Ovary (tissue), 10 donors: ENCODE measurements at places on chromosomes 6 and 20. TPM values are rescaled to one million over a fixed set of nuclear protein-coding genes. Genes with fewer than 3 reads are reported as not detected.
A peak's percentile ranks its signal among the peaks of the same experiment; 100 is the strongest.

PCK1 gene
- 5.5 TPM for total RNA-seq

MPC1 gene
- total RNA-seq: 36.2 TPM

STMND1 gene
- total RNA-seq: not detected

GPLD1 gene
- total RNA-seq: 2.6 TPM

FILIP1 gene
- total RNA-seq: 1.1 TPM

HLA-C gene
- total RNA-seq: 283 TPM

FAM83C gene
- not detected for total RNA-seq

LAMA4 gene
- 29.7 TPM for total RNA-seq

DNA sequence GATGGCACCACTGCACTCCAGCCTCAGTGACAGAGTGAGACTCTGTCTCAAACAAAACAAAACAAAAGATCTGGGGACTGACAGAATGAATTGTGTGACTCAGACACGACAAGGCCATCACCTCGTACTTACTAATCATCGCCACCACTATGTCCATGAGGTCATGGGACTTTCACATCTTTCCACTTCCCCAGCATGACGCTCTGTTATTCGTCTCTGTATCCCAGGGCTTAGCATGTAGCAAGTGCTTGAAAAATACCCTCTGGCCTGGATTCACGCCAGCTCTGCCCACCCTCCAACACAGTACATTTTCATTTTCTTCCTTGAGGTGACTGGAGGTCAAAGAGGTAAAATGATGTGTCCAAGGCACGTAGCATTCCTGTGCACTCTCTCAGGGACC, 27.8 kb downstream of the FGD2 start:
- DNase-seq: no peak

GRCh38 chr6:42009844-42010184, 40.5 kb upstream of the TAF8 start:
- no peak for DNase-seq

DNA sequence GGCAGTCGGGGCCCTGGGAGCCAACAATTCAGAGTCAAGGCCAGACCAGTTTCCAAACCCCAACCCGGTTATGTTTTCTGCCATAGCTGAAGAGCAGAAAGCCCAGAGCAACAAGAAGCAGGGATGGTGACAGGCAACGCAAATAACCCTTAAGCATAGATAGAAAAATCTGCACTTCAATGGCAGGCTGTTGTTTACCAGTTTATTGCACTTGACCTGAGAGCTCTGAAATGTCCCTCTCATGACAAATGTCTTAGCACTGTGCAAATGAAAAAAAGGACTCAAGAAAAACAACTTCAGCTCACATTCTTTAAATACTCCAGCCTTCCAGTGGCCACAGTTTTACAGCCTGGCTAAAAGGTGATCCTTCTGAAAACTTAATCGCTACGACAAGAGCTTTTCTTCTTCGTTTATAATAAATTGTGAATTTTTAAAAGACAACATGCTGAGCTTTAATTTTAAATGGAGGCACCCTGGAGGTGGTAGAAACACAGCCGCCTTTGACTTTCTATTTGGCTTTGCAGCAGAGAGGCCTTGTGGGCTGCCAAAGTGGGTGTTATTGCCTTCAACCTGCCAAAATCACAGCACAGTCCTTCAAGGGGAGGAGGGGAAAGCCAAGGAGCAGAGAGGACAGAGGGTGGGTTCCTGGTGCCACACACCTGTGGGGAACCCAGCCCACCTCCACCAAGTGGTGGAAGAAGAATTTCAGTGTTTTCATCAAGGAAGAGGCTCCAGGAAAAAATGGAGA, 289.5 kb upstream of the CDYL start:
- DNase-seq: no peak

DNA sequence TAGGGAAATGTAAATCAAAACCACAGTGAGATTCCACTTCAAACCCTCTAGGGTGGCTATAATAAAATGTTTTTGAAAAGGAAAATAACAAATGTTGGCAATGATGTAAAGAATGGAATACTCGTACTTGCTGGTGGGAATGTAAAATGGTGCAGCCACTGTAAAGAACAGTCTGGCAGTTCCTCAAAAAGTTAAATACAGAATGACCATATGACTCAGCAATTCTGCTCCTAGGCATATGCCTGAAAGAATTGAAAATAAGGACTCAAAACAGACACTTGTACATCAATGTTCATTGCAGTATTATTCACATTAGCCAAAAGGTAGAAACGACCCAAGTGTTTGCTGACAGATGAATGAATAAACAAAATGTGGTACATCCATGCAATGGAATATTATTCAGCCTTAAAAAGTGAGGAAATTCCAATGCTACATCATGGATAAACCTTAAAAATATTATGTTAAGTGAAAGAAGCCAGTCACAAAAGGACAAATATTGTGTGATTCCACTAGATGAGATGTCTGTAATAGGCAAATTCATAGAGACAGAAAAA, 10.2 kb upstream of the RNF114 start:
- DNase-seq: no peak

- no peak for DNase-seq
Observed at GRCh38 chr6:28825732-28826293, 98.0 kb downstream of the TRIM27 start.

DNA sequence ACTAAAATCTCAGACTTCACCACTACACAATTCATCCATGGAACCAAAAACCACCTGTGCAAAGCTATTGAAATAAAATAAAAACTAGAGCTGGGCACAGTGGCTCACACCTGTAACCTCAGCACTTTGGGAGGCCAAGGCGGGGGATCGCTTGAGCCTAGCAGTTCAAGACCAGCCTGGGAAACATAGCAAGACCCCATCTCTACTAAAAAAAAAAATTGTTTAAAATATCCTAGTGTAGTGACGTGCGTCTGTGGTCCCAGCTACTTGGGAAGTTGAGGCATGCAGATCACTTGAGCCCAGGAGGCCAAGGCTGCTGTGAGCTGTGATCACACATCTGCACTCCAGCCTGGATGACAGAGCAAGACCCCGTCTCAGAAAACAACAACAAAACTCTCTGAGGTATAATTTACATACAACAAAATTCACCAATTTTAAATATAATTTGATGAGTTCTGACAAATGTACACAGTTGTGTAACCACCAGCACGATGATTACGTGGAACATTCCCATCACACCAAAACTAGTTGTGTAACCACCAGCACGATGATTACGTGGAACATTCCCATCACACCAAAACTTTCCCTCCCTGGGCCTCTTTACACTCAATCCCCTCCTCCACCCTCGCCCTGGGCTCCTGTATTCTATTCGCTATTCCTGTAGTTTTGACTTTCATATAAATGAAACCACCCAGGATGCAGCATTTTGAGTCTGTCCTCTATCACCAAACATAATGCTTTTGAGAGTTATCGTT, 107.5 kb downstream of the TAF4 start:
- no peak for DNase-seq

- DNase-seq: no peak
Observed at GRCh38 chr6:109790131-109790530, 99.0 kb downstream of the FIG4 start.

DNA sequence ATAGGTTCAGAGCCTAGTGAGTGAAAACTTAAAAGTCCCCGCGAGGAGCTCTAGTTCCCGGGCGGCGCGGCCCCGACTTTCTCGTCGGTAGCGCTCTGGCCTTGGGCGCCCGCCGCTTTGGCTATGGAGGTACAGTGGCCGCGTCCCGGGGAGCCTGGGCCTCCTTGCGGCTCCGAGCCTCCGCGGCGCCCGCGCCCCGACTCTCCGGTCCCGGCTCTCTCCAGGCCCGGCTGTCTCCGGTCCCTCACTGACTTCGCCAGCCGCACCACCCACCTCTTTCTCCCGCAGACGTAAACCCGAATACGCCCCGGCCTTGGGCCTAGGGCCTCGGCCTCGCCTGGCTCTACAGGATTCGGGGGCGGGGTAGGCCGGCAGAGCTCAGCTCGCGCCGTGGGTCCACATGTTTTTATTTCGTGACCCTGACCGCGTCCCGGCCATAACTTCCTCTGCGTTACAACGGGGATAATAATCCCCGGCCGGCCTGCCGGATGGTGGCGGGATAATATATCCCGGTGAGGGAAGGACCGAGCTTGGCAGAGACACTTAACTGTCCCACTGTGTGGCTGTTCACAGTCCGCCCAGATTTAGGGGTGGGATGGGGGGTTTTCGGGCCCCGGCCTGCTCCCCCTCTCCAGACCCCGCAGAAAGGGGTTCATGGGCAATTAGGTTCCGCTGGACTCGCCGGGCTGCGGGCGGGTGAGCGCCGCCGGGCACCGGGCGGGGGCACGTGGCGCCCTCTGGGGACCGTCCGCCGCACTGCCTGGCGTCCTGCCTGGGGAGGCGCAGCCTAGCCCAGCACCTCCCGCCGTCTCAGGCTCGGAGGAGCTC, 10.0 kb upstream of the TBX18 start:
- DNase-seq: peak; percentile 54

DNA sequence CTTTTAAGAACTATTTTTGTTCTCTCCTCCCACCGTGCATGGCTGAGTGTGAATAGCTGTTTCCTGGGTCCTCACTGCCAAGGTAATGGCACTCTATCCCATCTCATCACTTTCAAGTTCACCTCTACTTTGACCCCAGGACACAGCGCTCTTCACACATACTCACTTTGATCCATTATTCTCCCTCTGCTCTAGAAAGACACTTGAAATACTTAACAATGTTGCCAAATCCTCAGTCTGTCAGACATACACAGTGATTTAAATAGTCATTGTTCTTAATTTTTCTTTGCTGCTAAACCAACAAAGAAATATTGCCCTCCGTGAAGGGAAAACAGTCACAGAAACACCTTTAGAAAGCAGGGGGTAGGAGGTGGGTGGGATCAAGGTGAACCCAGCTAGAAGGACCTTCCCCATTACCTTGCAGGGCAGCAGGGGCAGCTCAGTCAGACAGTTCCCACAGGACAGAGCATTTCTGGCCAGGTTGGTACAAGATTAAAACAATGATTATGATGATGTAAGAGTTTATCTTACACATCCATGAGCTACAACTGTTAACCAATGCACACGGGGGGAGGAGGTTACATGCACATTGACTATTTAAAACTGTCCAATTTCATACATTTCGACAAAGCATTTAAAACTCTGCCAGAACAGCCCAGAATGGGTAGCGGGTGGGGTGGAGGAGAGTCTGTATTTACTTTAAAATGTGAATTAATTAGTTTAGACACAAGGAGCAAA, 2.4 kb downstream of the SLC22A23 start:
- no peak for DNase-seq

DNA sequence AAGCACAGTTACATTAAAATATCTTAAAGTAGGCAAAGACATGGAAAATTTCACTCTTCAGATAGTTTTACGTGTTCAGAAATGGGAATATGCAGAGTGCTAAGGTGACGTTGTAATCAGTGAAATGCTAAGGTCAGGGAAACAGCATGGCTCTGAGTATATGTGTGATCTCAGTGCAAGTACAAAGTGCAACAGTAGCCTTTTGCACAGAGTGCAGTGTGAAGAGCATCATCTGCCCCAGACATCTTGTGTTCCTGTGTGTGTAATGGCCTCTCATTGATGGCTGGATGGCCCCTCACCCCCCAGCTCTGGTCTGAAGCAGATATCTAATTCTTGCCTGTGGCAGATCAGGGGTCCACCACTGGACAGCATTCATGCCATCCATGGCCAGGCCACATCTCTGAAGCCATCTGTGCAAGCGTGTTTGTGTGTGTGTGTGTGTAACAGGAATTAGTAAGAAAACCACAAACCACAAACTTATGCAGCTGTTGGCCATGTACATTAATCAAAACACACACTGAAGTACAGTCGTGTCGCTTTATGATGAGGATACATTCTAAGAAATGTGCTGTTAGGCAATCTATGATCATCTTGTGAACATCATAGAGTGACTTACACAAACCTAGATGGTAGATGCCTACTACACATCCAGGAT, 165.1 kb downstream of the RALGAPA2 start:
- DNase-seq: no peak

GRCh38 chr6:25564943-25565342, 87.1 kb upstream of the SCGN start:
- no peak for DNase-seq

DNA sequence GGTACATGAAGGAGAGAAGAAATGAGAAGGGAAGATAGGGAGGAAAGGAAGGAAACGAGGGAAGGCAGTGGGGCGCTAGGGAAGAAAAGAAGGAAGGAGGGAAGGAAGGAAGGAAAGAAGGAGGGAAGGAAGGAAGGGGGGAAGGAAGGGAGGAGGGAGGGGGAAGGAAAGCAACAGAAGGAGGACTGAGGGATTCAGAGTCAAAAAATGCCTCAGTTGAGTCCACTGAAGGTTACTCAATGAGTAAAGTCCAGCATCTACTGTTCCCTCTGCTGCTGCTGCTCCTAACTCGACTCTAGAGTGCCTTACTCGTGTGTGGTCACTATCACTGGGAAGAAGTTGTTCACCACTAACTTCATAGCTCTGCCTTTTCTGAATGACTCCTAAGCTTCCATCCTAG, 33.8 kb downstream of the PHACTR1 start:
- no peak for DNase-seq

GRCh38 chr20:4607287-4607713, 114.4 kb upstream of the PRND start:
- peak; percentile 69 for DNase-seq

GRCh38 chr6:56445818-56446217, 196.9 kb downstream of the DST start:
- no peak for DNase-seq

- DNase-seq: no peak
Observed at GRCh38 chr6:147222160-147222838, 18.1 kb downstream of the STXBP5 start.

DNA sequence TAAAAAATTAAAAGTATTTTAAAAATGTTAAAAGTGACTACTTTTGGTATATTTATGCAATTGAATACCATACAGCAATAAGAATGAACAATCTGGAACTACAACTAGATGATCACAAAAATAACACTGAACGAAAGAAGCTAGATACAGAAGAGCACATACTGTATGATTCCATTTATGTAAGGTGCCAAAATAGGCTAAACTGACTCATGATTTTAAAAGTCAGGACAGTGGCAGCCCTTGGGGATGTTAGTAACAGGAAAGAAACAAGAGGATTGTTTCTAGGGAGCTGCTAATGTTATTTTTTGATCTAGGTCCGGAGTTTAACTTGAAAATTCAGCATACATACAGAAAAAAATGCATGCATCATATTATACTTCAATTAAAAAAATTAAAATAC, 42.3 kb downstream of the KIF13A start:
- DNase-seq: no peak

DNA sequence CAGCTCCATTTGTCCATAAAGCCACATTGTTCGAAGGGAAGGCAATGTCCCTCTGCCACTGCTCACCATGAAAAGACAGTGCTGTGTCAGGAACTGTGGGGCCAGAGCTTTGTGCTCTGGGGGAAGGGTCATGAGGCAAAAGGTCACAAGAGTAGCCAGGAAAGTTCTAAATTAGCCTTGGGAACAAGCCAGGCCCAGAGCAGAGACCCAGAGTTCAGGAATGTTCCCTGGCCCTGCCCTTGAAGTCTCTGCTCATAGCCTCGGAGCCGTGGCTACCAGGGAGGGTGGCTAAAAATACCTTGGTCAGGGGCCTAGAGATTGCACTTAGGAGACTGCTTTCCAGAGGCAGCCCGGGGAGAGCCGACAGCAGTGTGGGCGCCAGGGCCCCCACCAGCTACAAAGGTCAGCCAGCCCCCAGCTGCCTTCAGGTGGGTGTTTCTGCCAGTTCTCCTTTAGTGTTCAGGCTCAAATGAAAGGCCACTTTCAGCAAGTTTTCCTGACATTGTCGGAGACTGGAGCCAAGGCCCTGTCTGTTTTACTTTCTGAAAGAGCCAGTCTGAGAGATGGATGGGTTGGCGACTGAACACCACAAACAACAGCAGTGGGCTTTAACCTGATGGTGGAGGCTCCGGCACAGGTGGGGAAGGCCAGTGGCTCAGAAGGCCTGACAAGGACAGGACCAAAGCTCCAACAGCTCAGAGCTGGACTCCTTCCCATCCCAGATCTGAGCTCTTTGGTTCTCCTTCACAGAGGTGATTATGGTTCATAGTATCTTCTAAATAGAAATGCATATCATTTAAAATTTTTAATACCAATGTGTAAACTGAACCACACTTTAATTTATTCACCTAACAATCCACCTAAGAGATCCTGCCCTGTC, 76.2 kb downstream of the CDH26 start:
- DNase-seq: no peak
